ENCODE measurements at places on chromosomes 4 and X.

- H3K27ac ChIP-seq = no peak overlapping the region
- peak overlapping the region; percentile 33 for H3K4me3 ChIP-seq
- H3K4me1 ChIP-seq = no peaks in the 10 kb centered on the region
- H3K36me3 ChIP-seq = no peaks in the 10 kb centered on the region
Observed at GRCh38 chr4:165874791-165875371, 1.8 kb downstream of the TLL1 start.

DNA sequence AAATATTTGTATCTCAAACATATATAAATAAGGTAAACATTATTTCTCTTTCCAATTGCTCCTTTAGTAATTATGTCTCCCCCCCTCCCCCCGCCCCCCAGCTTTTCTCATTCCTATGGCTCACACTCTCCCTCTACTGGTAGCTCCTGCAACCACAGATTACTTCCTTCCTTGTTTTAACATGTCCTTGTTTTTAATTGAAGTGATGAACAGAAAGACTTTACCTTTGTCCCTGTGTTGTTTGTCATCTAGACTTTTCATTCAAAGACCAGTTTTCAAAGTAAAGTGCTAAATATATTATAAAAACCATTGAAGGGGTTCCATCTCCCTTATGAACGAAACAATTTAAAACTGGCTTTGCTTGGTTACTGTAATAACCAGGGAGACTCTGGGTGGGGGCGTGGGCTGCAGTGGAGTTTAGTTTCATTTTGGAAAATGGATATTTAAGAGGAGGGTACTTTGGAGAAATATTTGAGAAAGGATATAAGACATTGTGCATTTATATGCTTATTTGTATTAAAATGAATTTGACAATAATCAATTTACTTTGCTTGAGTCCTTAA is 352.9 kb downstream of the RAPGEF2 start:
- no peaks in the 10 kb centered on the region for H3K36me3 ChIP-seq
- H3K27me3 ChIP-seq = no peaks in the 10 kb centered on the region
- H3K4me1 ChIP-seq = no peaks in the 10 kb centered on the region

GRCh38 chr4:112765317-112765974 is 128.5 kb downstream of the LARP7 start:
- H3K4me3 ChIP-seq = no peak overlapping the region
- H3K36me3 ChIP-seq = no peaks in the 10 kb centered on the region
- no peaks in the 10 kb centered on the region for H3K27me3 ChIP-seq
- DNase-seq = no peak
- H3K4me1 ChIP-seq = no peaks in the 10 kb centered on the region
- no peak overlapping the region for H3K27ac ChIP-seq

DNA sequence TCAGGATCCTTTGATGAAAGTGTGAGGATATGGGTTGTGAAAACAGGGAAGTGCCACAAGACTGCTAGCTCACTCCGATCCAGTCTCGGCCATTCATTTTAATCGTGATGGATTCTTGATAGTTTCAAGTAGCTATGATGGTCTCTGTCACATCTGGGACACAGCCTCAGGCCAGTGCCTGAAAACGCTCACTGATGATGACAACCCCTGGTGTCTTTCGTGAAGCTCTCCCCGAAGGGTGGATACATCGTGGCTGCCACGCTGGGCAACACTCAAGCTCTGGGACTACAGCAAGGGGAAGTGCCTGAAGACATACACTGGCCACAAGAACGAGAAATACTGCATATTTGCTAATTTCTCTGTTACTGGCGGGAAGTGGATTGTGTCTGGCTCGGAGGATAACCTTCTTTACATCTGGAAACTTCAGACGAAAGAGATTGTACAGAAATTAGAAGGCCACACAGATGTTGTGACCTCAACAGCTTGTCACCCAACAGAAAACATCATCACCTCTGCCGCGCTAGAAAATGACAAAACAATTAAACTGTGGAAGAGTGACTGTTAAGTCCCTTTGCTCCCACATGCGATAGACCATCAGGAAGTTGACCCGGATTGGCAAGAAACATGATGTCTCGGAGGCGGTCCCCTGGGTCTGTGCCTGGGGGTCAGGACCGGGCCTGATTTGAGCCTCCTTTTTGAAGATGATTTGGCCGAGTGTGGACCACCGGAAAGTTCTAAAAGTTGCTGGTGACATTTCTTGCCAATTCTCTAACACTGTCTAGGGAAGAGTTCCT is 22.2 kb downstream of the LIAS start:
- DNase-seq = no peak
- H3K36me3 ChIP-seq = no peaks in the 10 kb centered on the region
- no peak overlapping the region for H3K27ac ChIP-seq
- no peaks in the 10 kb centered on the region for H3K4me1 ChIP-seq

GRCh38 chr4:132396636-132397035 is 752.5 kb upstream of the PCDH10 start:
- H3K36me3 ChIP-seq = no peaks in the 10 kb centered on the region
- no peaks in the 10 kb centered on the region for H3K4me1 ChIP-seq
- no peak overlapping the region for H3K27ac ChIP-seq
- no peak for DNase-seq

DNA sequence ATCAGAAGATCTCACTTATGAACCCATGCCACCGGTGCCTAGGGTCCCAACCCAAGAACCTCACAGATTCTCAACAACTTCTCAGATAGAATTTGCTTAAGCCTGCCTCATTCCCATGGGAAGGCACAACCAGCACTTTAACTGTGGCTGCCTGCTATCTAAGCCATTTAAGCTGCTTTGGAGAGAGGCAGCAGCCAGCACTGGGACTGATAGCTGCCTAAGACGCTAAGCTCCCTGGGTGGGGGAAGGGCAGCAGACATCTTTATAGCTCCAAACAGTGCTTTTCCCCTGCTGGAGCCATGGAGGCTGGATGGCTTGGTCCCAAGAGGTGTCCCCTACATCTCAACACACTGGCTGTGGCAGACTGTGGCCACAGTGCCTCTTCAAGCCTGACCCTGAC is 1268.6 kb downstream of the FAM133A start:
- H3K36me3 ChIP-seq = no peaks in the 10 kb centered on the region
- no peak overlapping the region for H3K27ac ChIP-seq
- no peak for DNase-seq
- H3K27me3 ChIP-seq = no peaks in the 10 kb centered on the region
- H3K4me3 ChIP-seq = no peak overlapping the region

- H3K36me3 ChIP-seq = peaks cover 8% of the 10 kb centered on the region
- no peak overlapping the region for H3K27ac ChIP-seq
- H3K4me1 ChIP-seq = no peaks in the 10 kb centered on the region
Observed at GRCh38 chr4:102580463-102580842, 79.3 kb downstream of the NFKB1 start.

DNA sequence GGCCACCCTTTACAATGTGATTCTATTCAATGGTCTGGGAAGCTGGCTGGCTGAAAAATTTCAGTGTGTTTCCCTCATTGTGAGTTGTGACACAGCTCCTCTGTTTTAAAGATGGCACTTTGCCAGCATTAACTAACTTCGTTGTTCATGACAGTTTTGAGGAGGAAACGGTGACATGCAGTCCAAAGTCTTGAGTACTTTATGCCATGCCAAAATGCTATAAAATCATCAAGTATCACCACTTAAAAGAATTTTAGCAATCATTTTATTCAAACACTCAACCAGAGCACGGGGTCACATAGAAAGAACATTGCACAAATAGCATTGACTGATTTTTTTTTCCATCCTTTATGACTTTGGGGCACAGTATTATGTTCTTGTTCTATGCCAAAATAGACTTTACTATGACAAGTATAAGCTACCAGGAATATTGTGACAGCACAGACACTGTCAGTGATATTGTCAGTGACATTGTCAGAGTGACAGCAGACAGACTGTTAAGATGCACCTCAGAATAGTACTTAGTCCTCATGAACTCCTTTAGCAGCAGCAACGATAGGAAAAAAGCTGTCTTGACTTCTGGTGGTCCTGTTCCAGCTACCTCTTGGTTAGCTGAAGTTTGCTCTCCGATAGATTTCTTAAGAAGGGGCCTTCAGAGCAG is 46.7 kb downstream of the CXCL13 start:
- H3K4me3 ChIP-seq = no peak overlapping the region
- H3K36me3 ChIP-seq = no peaks in the 10 kb centered on the region
- no peaks in the 10 kb centered on the region for H3K27me3 ChIP-seq

- no peaks in the 10 kb centered on the region for H3K36me3 ChIP-seq
- no peak for DNase-seq
- no peaks in the 10 kb centered on the region for H3K4me1 ChIP-seq
- no peak overlapping the region for H3K4me3 ChIP-seq
- H3K27me3 ChIP-seq = no peaks in the 10 kb centered on the region
Observed at GRCh38 chrX:134469486-134469885, 9.5 kb downstream of the HPRT1 start.

- no peak overlapping the region for H3K27ac ChIP-seq
- no peaks in the 10 kb centered on the region for H3K27me3 ChIP-seq
- no peaks in the 10 kb centered on the region for H3K36me3 ChIP-seq
- H3K4me1 ChIP-seq = no peaks in the 10 kb centered on the region
- DNase-seq = no peak
- H3K4me3 ChIP-seq = no peak overlapping the region
Observed at GRCh38 chr4:84877051-84877833, 89.2 kb downstream of the WDFY3 start.

DNA sequence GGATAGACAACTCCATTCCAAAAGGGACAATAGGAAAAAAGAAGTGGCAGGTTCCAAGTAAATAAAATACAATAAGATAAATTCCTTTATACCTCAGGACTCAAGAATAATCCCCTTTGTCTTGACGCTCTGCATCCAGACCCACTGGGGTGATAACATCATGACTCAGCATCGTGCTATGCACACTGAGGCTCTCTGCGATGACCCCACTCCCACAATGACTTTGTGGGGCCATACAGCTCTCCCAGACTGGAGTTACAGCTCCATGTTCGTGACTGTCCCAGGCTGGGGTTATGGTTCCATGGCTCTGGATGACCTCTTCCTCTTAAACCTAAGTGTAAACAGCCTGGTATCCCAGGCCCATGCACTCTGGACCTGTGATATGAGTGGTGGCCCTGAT is 254.5 kb upstream of the ADGRL3 start:
- H3K36me3 ChIP-seq = no peaks in the 10 kb centered on the region
- H3K4me1 ChIP-seq = no peaks in the 10 kb centered on the region
- no peak overlapping the region for H3K4me3 ChIP-seq
- H3K27ac ChIP-seq = no peak overlapping the region
- H3K27me3 ChIP-seq = no peaks in the 10 kb centered on the region

GRCh38 chrX:44871931-44872820 is 812 bp upstream of the KDM6A start:
- DNase-seq = peak; percentile 85
- H3K4me1 ChIP-seq = no peaks in the 10 kb centered on the region
- peak overlapping the region; percentile 83 for H3K4me3 ChIP-seq
- no peaks in the 10 kb centered on the region for H3K36me3 ChIP-seq
- H3K27ac ChIP-seq = peak overlapping the region; percentile 79

DNA sequence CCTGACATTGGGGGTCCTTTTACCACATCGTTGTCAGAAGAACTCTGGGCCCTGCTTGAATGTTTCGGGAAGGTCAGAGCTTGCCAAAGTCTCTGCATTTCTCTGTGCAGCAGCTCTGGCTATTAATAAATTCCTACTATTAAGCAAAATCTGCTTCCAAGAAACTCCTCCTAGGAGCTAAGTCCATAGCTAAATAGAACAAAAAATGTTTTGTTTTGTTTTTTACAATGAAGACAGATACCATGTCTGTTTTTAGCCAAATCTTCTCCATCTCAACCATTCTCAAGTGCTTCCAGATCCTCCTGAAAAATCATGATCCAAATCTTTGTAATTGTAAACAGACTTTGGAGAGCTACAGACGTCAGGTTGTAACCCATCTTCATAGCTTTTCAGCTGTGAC is 161.6 kb downstream of the SPATA18 start:
- H3K4me3 ChIP-seq = no peak overlapping the region
- H3K4me1 ChIP-seq = no peaks in the 10 kb centered on the region
- no peak for DNase-seq

DNA sequence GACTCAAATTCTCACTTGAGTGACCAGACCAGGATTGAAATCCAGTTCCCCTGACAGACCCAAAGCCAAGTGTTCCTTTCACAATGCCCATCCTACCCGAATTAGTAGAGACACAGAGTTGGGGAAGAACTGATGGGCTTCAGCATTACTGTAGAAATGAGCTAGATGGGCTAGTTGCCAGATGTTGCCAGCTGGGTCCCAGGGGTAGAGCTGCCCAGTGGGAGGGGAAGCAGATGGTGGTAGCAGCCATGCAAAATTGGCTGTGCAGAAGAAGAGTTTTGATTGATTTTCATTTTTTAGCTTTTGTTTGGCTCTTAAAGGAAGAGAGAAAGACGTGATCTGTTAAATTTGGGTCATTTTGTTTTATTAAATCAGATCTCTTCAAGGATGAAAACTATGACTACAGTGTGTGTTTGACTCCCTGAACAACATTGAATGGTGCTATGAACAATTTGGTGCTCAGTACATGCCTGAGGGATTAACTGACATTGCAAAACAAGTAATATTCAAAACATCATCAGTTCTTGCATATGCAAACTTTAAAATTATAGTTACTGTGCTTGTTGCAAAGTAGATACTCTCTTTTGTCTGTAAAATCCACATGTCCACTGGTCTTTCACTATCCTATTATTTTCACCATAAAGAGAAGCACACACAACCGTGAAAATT is 86.0 kb downstream of the PARM1 start:
- no peak for DNase-seq
- no peaks in the 10 kb centered on the region for H3K4me1 ChIP-seq
- no peaks in the 10 kb centered on the region for H3K36me3 ChIP-seq
- no peak overlapping the region for H3K27ac ChIP-seq
- H3K4me3 ChIP-seq = no peak overlapping the region
- H3K27me3 ChIP-seq = no peaks in the 10 kb centered on the region

DNA sequence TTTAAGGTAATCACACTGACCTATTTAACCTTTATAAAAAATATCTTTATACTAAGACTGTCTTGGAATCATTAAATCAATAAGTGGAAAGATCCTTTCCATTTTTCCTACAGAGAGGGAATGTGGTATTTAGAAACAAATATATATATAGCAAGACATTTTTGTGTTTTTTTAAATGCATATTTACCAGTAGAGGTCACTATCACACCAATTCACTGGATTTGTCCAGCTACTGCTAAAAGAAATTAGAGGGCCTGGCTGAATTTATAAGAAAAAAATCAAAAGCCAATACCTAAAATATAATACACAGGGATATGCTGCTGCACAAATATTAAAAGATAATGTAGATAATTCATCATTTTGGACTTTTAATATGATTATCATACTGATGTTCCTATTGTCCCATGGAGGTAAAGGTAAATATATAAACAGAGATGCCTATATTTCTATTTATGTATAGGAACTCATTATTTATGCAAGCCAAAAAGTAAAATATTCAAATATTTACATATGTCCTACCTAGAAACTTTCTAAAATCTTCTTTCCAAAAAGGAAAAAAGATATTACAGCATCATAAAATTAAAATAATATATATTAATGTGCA is 69.5 kb downstream of the PDE5A start:
- no peak overlapping the region for H3K4me3 ChIP-seq
- H3K27me3 ChIP-seq = no peaks in the 10 kb centered on the region
- no peaks in the 10 kb centered on the region for H3K4me1 ChIP-seq
- peaks cover 4% of the 10 kb centered on the region for H3K36me3 ChIP-seq
- no peak overlapping the region for H3K27ac ChIP-seq

- no peaks in the 10 kb centered on the region for H3K4me1 ChIP-seq
- no peaks in the 10 kb centered on the region for H3K27me3 ChIP-seq
- H3K27ac ChIP-seq = no peak overlapping the region
- no peak overlapping the region for H3K4me3 ChIP-seq
Observed at GRCh38 chr4:166972071-166972470, 262.2 kb downstream of the SPOCK3 start.
